Activated T-helper 1 cell treated with anti-CD3 and anti-CD28 coated beads, Interleukin-12 subunit alpha, Interleukin-12 subunit beta, Interleukin-2, Interleukin-4 antibody, amounts not matched to agents 30 ng/mL and 10 ng/mL and 1 ng/mL, durations not matched to agents 14 hours and 24 hours and 36 hours (primary cell): ENCODE measurements at places on chromosomes 6 and 20.

DNA sequence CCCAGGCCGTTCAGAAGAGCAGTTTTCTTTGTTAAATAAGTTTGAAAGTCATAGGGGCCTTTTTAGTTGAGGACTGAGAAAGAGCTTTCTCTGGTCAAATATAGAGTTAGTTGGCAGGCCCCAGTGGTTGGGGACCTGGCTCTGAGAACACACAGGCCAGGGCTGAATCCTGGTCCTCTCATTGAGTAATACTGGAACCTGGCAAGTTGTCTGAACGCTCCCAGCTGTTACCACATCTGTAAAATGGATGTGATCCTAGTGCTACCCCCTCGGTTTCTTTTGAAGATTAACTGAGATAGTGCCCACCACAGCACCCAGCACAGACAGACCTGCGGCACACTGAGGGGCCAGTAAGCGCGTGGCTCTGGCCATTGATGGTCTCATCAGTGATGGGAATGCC, 215.5 kb downstream of the ZDHHC14 start:
- no peak overlapping the region for H3K27ac ChIP-seq
- H3K4me1 ChIP-seq = peaks cover 17% of the 10 kb centered on the region
- DNase-seq = no peak
- no peak overlapping the region for H3K4me3 ChIP-seq
- peaks cover 6% of the 10 kb centered on the region for H3K36me3 ChIP-seq

DNA sequence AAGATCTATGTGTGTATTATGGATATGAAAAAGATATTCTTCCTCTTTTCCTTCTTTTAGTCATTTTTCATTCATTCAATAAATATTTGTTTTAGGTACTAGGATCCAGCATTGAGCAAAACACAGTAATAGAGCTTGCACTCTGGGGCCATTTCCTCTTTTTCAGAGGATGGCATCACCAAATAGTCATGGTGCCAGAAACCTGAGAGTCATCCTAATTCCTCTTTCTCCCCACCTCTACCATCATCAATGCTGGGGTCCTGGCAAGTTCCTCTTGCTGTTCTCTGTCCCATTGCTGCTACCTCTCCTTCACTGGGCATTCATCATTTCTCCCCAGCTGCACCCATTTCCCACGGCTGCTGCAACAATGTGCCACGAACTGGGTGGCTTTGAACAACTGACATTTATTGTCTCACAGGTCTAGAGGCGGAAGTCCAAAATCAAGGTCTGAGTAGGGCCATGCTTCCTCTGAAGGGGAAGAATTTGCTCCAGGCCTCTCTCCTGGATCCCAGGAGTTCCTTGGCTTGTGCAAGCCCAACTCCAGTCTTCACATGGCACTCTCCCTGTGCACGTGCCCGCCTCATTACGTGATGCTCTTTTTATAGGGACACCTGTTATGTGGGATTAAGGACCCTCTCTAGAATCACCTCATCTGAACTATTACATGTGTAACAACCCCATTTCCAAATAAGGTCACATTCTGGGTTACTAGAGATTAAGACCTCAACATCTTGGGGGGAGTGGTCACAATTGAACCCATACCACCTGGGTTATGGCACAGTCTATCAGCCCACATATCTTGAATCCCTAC, 9.5 kb upstream of the IGF2R start:
- H3K4me1 ChIP-seq = peaks cover 13% of the 10 kb centered on the region
- no peak overlapping the region for H3K4me3 ChIP-seq
- H3K27me3 ChIP-seq = peaks cover 18% of the 10 kb centered on the region
- no peak overlapping the region for H3K27ac ChIP-seq
- H3K36me3 ChIP-seq = no peaks in the 10 kb centered on the region

GRCh38 chr20:1951436-1952115, 42.3 kb downstream of the PDYN start:
- no peaks in the 10 kb centered on the region for H3K4me1 ChIP-seq
- H3K36me3 ChIP-seq = no peaks in the 10 kb centered on the region
- no peak overlapping the region for H3K27ac ChIP-seq
- no peak for DNase-seq
- no peak overlapping the region for H3K4me3 ChIP-seq
- peaks cover 29% of the 10 kb centered on the region for H3K27me3 ChIP-seq

GRCh38 chr20:60087563-60088105, 129.4 kb downstream of the CDH26 start:
- no peak for DNase-seq
- no peak overlapping the region for H3K27ac ChIP-seq
- peaks cover 23% of the 10 kb centered on the region for H3K27me3 ChIP-seq
- no peaks in the 10 kb centered on the region for H3K4me1 ChIP-seq

DNA sequence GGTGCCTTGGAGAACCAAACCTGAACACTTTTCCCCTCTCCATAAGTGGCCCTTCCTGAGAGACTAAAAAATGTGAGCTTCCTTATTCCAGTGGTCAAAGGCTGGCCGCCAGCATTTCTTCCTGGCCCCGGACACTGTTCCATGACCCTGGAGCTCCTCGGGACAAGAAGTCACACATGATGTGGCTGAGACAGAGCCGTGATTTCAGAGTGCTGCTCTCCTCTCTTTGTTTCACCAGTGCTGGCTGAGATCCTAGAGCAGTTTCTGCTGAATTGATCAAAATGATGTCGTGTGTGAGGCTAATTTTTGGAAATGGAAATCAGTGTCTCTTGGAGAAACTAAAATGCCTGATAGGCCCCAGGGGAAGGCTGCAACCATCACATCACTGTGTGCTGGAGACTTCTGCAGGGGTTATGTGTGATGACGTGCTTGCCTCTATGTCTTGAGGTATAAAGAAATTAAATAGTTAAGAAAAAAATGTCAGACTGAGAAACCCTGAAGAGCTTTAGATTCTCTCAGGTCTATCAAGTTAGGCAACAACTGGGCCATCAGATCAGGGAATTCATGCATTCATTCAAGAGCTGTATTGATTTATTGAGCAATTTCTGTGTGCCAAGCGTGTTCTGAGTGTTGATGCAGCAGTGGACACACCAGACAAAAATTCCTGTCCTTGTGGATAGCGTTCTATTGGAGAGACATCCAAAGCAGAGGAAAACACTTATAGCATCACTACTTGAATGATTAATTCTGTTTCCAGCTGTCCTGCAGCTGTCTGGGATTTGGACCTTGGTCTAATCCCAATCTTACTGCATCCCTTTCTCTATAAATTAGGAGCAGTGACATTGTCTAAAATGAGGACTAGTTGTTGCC, 72.7 kb upstream of the CCN6 start:
- H3K4me1 ChIP-seq = peaks cover 58% of the 10 kb centered on the region
- DNase-seq = no peak
- H3K36me3 ChIP-seq = peaks cover 2% of the 10 kb centered on the region
- no peaks in the 10 kb centered on the region for H3K27me3 ChIP-seq
- no peak overlapping the region for H3K27ac ChIP-seq

GRCh38 chr6:90080876-90081481, 186.7 kb downstream of the GJA10 start:
- H3K27me3 ChIP-seq = no peaks in the 10 kb centered on the region
- peak overlapping the region; percentile 95 for H3K27ac ChIP-seq
- H3K36me3 ChIP-seq = peaks cover 46% of the 10 kb centered on the region
- peak overlapping the region; percentile 88 for H3K4me3 ChIP-seq
- peaks cover 96% of the 10 kb centered on the region for H3K4me1 ChIP-seq

DNA sequence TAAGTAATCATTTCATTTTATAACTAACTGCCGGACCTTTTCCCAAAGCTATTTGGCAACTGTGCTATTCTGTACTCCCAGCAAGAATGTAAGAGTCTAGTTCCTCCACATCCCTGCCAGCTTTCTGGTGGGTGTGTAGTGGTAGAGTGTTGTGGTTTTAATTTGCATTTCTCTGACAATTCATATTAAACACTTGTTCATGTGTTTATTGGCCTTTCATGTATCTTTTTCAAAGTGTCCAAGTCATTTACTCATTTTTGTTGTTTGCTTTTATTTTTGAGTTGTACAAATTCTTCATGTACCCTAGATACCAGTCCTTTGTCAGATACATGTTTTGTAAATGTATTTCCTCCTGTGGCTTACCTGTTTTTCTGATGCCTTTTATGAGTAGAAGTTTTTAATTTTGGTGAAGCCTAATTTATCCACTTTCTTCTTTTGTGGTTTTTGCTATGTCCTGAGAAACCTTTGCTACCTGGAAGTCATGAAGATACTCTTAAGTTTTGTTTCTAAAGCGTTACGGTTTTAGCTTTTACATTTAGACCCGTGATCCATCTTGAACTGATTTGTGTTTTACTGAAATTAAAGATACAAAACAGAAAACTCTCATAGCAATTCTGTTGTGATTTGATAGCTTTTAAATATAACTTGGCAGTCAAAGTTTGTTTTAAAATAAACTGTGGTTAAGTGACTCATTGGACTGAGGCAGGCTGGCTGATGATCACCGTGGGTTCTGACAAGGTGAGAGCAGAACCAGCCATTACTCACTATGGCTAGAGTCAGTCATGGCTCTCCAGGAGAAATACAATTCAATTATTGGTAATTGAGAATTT, 8.0 kb downstream of the MYLIP start:
- peak overlapping the region; percentile 73 for H3K4me3 ChIP-seq
- DNase-seq = no peak
- H3K4me1 ChIP-seq = peaks cover 78% of the 10 kb centered on the region
- H3K27me3 ChIP-seq = no peaks in the 10 kb centered on the region
- H3K36me3 ChIP-seq = peaks cover 44% of the 10 kb centered on the region

DNA sequence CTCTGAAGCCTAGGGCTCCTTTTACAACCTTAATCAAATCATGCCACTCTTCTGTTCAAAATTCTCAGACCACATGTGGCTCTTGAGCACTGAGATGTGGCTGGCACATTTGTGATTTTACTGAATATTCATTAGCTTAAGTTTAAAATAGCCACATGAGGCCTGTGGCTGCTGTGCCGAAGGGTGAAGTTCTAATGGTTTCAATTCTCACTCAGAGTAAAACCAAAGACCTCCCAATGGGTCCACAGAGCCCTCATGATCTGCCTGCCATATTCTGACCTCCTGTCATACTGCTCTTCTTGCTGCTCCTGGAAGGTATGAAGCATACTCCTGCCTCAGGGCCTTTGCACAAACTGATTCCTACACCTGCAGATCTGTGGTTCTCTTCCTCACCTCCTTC, 7.8 kb upstream of the CST3 start:
- no peaks in the 10 kb centered on the region for H3K4me1 ChIP-seq
- peaks cover 2% of the 10 kb centered on the region for H3K27me3 ChIP-seq
- DNase-seq = no peak

DNA sequence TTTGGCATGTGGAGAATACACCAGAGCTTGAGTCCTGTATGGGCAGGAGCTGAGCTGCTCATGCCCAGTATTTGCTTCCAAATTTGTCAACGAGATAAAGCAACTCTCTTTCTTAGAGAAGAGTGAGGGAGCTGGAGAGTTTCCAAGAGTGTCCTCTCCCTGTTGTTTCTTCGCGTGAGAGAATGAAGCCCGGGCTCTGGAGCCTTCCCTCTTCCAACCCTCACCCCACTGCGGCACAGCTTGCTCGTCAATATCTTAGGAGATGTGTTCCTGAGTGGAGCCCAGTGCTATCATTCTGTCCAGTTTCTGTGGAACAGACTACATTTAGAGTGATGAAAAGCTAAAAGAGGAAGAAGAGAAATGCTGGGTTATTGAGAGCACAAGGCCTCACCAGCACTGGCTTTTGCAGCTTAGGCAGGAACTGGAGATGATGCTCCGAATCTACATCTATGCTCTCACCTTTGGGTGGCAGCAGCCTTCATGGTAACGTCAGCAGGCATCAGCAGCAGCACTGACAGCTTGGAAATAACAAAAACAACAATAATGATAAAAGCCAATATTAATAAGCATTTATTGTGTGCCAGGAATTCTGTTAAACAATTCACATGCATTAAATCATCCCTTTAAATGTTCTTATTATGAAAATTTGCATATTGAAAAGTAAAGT, 66.5 kb upstream of the TFB1M start:
- DNase-seq = no peak
- H3K36me3 ChIP-seq = no peaks in the 10 kb centered on the region
- H3K4me1 ChIP-seq = no peaks in the 10 kb centered on the region

- DNase-seq = no peak
- no peak overlapping the region for H3K27ac ChIP-seq
Observed at GRCh38 chr6:117600008-117600743, 2.1 kb downstream of the GOPC start.

- H3K27ac ChIP-seq = no peak overlapping the region
- no peak overlapping the region for H3K4me3 ChIP-seq
- H3K27me3 ChIP-seq = peaks cover 4% of the 10 kb centered on the region
- H3K4me1 ChIP-seq = no peaks in the 10 kb centered on the region
- H3K36me3 ChIP-seq = no peaks in the 10 kb centered on the region
- no peak for DNase-seq
Observed at GRCh38 chr20:40782043-40782368, 93.0 kb upstream of the MAFB start.

DNA sequence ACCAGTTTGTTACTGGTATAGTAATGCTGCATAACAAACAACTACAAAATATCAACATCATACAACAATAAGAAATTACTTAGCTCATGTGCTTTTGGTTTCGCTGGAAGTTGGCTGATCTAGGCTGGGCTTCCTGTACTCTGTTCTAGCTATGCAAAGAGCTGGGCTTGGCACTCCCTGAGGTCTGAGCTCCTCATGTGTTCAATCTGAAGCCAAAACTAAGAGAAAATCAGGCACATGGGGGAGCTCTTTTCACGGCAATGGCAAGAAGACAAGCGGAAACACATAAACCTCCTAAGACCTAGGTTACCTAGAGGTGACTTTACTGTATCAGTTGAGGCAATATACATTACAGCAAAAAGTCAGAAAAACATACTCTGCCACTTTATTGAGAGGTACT, 574.2 kb downstream of the KHDRBS2 start:
- no peak overlapping the region for H3K4me3 ChIP-seq
- no peak overlapping the region for H3K27ac ChIP-seq
- no peaks in the 10 kb centered on the region for H3K36me3 ChIP-seq
- H3K4me1 ChIP-seq = no peaks in the 10 kb centered on the region

DNA sequence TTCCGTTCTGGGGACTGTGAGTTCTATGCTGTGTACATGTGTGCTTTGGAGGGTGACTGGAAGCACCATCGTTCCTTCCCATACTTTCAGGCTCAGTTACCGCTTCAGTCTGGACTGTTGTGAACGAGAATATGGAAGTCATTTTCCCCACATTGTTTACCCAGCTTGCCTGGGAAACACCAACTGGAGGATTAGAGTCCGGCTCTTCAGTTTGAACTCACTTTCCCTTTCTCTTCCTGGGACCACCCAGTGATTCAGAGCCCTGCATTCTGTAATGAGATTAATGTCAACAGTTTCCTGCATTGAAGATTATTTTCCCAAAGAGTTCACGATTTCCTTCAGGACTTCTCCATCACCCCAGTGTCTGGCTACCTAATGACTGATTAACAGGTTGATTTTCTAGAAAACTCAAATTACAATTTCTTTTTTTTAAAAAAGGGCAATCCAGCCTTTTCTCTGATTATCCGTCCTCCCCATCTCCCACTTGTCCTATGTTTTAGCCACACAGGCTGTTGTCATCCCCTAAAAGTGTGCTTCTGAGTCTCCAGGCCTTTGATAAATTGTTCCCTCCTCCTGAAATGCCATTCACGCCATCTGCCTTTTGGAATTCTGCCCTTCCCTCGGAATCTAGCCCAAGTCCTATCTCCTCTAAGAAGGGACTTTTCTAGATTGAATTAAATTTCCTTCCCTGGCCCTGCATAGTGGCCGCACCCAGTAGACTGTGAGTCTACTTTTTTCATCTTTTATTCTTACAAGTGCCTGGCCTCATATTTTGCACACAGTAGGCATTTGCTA, 3.3 kb upstream of the TAGAP start:
- no peak for DNase-seq
- H3K27ac ChIP-seq = peak overlapping the region; percentile 86
- H3K4me1 ChIP-seq = peaks cover 49% of the 10 kb centered on the region
